Mesenteric fat pad (tissue), 1 donor: ENCODE measurements at places on chromosomes 2 and 18.

DNA sequence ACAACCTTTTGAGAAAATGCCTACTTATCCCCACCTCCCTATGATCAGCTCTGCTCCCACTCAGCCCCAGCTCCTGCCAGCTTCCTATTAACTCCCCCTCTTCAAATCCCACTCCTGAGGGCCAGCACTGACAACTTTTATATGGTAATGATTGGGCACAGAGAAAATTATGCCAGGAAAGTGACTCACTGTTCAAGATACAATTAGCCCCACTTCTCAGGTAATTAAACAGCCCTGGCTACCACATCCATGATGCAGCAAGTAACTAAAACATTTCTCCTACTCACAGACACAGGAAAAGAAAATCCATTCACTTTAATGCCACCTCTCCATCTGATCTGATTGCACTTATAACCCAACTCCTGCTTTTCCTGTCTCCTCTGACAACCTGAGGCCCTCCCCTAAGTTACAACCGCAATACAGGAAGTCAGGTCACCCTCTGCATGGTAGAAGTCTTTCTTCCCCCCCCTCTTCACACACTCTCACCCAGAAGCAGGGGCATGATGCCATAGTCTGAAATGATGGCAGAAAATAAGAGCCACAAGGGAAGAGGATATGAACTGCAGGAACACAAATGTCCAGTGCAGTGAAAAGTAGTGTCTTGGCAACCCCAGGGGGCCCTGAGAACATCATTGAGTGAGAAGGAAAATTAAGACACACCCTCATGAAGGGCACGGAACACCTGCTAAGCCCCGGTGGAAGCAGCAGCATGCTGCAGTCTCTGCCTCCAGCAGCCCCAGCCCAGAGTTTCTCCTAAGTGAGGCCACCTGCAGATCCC, 54.4 kb downstream of the STK39 start:
- no peak for DNase-seq

DNA sequence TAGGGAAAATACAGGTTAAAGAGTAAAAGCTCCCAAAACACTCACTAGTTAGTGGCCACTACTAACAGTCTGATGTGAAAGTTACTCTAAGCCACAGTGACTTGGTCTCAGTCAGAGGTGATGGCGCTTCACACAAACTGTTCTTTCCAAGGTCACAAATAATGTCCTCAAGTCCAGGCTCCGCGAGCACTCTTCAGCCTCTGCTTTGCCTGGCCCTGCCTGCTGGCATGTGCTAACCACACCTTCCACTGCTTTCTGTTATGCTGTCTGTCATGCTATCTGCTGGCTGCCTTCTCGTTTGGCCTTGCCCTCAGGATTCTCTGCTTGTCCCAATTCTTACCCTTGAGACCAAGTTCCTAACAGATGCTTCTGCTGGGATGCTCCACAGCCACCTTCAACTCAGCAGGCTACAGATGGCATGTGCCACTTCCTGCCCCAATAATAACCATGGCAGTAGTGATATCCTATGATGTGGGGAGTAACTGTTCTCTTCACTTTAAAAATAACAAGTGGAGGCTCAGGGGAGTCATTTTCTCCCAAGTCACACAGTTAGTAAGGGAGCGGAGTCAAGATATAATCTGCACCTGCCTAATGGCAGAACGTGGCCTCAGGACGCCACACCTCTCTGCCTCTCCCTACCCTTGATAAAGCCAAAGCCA, 75.7 kb downstream of the ZAP70 start:
- DNase-seq: no peak

DNA sequence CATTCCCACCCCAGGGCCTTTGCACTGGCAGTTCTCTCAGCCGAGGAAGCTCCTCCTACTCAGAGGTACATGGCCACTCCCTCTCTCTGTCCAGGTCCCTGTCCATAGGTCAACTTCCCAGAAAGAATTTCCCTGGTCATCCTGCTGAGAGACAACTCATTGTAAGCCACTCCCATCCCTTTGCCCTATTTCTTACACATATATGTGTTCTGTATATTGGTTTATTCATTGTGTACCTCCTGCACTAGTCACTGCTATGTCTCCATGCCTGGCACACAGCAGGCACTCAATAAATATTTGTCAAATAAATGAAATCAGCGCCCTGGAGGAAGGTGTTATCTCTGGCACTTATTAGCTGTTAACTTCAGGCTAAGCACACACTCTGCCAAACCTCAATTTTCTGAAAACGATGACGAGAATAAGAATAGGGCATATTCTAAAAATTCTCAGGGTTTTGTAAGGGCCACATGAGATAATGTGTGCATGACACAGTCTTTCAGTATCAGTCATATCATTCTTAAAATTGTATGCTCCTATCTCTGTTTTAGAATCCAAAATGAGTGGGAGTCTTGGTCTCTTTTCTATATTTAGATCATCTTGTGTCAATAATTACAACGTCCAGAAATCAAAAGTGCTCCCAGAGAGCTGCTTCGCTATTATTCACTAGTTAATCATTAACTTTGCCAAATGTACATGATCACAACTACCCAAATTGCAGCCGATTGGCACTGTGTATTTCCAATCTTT, 198.0 kb downstream of the ALK start:
- DNase-seq: no peak

DNA sequence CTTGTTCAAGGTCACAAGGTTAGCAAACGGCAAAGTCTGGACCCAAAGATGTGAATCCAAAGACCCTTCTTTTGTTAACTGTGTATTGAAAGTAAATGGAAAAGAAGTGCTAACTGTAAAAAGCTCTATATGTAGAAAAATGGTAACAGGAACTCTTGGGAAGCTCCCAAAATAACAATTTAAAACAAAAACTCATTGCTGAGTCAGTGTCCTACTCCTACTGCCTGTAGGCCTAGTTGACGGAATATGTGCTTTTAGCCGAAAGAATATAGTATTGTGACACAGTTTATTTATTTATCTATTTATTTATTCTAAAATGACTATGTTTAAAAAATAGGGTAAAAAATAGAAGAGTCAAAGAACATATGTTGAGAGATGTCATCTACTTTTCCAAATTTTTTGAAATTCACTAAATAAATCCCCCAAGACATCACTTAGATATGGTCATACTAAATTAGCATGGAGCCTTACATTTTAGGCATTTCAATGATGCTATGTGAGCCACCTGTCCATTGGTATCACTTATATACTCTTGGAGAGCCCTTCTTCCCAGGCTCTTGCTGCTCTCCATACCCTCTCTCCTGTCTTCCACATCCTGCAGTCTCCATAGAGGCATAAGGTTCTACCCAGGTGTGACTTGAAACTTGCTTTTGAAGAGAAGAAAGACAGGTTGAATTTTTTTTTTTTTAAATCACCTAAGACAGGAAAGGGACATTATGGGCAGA, 13.7 kb downstream of the COL5A2 start:
- no peak for DNase-seq
